GM13976 (cell line): ENCODE measurements at places on chromosomes 2 and 18.

- DNase-seq, result no peak
Observed at GRCh38 chr2:134335601-134336000, 81.7 kb downstream of the MGAT5 start.

DNA sequence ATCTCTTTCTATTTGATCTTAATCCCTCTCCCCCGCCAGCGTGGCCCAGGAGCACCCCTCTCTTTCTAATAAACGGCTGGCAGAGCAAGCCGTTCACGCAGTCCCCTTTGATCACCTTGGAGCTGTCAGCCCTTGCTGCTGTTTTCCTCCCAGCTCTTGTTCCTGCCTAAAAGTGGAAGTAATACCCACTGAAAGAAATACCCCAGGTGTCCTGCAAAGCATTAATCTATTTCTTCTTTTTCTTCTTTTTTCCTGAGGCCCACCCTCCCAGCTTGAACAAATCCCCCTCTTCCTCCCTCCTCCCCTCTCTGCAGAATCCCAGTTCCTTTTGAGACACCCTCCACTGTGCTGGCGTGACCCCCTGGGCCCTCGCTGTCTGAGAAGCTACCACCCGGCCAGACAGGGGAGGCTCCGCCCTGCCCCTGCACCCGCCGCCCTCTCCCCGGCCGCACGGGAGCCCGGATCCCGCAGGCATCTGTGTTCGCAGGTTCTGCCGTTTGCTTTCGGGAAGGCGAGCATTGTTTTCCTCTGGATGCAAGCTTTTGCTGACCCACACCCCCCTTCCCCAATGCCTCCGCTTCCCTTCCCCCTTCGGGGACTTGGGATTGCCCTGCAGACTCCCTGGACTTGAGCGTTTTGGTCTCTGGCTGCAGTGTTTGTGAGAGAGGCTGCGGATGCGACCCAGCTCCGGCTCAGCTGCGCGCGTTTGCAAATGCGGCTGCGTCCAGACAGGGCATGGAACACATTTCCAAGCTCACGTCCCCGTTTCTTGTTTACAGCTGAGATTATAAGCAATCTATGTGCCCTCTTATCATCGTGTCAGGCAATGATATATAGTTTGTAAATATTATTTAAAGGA lies 631.5 kb downstream of the NYAP2 start:
- peak; percentile 26 for DNase-seq

- no peak for DNase-seq
Observed at GRCh38 chr2:209512971-209513370, 89.1 kb downstream of the MAP2 start.

- no peak for DNase-seq
Observed at GRCh38 chr2:130796290-130796689, 40.4 kb upstream of the ARHGEF4 start.

DNA sequence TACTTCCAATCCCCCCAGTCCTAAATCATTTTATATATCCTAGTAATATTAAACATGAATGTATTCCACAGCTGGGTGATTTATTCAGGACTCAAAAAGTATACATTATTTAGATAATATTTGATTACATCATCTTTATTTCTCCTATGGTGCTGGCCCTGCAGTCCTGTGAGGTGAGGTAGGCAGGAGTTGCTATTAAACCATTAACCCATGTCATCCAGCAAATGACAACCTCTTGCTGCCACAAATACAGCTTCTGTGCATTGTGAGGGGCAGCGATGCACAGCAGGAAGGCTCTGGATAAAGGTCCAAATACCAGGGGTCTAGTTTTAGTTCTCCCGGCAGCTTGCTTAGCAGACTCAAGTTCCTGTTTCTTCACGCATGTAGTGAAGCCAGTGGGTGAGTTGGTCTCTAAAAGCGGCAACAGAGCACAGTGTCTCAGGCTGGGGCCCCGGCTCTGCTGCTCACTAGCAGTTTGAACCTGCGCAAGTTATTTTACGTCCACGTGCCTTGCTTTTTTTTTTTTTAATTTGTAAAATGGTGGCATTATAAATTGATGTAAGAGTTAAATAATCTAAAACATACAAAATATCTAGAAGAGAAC lies 36.1 kb downstream of the INSIG2 start:
- DNase-seq, result no peak

DNA sequence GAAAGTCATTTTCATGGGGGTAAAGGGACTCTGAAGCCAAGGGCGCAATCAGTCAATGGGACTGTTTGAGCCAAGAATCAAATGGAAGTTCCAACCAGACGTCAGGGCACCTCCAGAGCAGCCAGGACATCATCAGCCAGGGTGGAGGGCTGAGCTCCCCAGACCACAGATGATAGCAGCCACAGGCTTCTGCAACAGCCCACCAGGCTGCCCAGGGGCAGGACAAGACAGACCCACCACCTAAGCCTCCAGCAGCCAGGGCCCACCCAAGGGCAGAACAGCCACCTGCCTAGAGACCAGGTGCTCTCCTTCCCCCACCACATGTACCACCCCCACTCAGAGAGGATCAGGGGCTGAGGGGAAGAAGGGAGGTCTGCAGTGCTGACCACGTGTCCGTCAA lies 53.8 kb upstream of the SLC66A3 start:
- no peak for DNase-seq

GRCh38 chr2:226831266-226831665 lies 4.6 kb upstream of the RHBDD1 start:
- no peak for DNase-seq

DNA sequence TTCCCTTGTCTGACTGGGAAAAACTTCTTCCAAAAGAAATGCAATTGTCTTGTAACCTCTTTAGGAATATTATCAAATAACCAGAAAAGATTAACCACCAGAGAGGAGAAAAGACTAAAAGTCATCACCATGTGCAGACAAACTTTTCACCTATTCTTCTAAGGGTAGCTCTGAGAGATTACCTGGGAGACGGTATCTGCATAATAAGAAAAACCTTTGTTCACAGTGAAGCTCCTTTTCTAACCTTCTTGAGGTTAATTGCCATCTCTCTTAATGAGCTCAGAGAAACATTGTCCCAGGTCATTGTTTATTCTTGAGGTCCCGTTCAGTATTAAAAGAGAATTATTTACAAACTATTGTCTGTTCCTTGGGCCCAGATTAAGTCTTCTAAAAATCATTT lies 1091.2 kb upstream of the LRRTM1 start:
- DNase-seq, result no peak

DNA sequence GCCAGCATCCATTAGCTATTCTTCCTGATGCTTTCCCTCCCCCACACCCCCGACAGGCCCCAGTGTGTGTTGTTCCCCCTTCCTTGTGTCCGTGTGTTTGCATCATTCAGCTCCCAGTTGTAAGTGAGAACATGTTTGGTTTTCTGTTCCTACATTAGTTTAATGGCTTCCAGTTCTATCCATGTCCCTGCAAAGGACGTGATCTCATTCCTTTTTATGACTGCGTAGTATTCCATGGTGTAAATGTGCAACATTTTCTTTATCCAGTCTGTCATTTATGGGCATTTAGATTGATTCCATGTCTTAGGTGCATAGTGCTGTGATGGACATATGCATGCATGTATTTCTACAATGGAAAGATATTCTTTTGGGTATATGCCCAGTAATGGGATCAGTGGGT lies 104.7 kb downstream of the TMEM185B start:
- no peak for DNase-seq
